Naive B cell (primary cell): ENCODE measurements at places on chromosomes 6 and 20.

- DNase-seq = no peak
Measured at GRCh38 chr20:1939270-1939595, 44.0 kb downstream of the SIRPA start.

- peak; percentile 88 for DNase-seq
Measured at GRCh38 chr20:3173610-3174441, 477 bp upstream of the LZTS3 start.

DNA sequence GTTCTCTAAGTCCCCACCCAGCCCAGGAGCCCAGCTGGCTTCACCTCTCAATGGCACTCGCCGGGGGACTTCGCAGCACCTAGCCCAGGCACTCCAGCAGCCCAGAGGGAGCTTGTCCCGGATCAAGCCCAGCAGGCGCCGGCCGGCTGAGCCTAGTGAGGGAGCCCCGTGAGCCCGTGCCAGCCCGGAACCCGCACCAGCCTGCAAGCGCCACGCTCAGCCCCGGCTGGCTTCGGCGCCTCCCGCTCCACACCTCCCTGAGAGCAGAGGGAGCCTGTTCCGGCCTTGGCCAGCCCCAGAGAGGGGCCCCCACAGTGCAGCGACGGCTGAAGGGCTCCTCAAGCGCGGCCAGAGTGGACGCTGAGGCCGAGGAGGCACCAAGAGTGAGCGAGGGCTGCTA is 27.1 kb upstream of the PPP1R14C start:
- no peak for DNase-seq

GRCh38 chr20:341682-342081 is 5.2 kb upstream of the NRSN2 start:
- DNase-seq = no peak

DNA sequence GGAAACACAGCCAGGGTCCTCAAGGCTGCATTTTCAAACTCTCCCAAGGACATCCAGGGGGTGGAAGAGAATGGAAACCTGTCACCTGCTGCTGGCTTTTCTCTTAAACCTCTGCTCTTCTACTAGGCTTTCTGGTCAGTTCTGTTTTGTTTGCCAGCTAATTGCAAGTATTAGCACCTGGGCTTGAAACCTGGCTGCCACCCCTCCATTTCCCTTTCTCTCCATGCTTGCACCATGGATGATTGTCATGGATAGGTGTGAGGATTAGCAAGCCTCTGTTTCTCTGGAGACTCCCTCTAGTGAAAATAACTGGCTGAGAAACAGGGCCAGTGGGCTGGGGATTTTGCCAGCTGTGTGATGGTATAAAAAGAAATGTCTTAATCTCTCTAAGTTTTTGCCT is 33.0 kb upstream of the GPR6 start:
- no peak for DNase-seq

DNA sequence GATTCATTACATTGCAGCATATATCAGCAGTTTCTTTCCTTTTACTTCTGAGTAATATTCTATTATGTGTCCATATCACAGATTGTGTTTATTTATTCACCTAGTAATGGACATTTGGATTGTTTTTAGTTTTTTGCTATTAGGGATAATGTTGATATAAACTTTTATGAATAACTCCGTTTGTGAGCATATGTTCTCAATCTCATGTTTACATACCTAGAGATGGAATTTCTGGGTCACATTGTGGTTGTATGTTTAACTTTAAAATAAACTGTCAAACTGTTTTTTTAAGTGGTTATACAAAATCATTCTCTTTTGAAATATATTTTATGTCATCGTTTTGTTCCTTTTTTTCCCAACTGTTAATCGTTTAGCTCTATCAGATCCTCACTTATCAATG is 311.6 kb downstream of the MMUT start:
- DNase-seq = no peak

DNA sequence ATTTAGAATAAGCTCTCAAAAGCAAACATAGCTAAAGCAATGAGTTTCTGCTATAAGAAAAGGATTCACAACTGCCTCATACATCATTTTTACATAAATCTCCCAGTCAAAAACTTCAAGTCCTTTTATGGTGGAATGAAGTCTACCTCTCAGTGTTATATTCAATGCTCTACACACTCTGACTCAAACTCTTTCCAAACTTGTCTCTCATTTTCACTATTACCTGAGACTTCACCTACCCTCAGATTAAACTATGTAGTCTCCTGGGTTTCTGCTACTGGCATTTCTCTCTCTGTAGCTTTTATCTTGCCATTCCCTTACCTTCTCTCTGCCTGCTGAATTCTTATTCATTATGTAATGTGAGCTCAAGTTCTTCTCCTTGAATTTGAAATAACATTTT is 11.4 kb downstream of the KIAA0408 start:
- DNase-seq = no peak

GRCh38 chr6:151434369-151434768 is 17.6 kb downstream of the RMND1 start:
- no peak for DNase-seq

- peak; percentile 65 for DNase-seq
Measured at GRCh38 chr6:106510090-106510970, 119.0 kb downstream of the RTN4IP1 start.

GRCh38 chr6:3035397-3035796 is 32.9 kb upstream of the RIPK1 start:
- DNase-seq = no peak

DNA sequence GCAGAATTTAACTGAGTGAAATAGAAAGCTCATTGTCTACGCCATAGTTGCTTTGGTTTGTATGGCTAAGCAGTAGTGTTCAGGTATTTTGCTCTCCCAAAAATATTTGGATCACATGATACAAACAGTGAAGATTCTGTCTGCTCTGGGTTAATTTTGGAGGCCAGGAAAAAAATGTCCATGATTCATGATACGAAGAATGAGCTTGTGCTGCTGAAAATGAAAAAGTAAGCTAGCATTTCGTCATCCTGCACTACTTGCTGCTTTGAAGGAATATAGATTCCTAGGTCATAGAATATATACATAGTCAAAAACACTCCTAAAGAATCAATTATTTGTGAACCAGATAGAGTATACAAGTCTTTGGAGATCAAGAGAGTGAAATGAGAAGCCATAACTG is 8.3 kb downstream of the WRNIP1 start:
- no peak for DNase-seq

DNA sequence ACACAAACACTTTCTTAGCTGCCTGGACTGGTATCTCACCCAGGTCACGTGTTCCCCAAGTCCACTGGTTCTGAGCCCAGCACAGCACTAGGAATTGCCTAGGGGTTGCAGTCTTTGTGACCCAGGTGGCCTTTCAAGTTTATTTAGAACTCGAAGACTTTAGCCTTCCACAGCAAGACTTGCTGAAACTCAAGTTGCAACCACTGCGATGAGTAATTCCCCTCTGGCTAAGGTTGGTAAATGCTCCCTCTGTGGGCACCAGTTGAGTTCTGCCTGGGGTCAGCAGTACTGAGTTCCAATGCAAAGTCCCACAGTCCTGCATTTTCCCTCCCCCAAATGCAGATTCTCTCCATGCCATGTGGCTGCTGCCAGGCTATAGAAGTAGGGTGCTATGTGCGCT is 77.6 kb upstream of the MOCS1 start:
- no peak for DNase-seq

GRCh38 chr20:18377896-18378481 is 88.8 kb downstream of the DZANK1 start:
- no peak for DNase-seq

GRCh38 chr20:17059465-17059864 is 167.4 kb upstream of the PCSK2 start:
- DNase-seq = no peak

- no peak for DNase-seq
Measured at GRCh38 chr6:163904186-163904585, 489.7 kb downstream of the QKI start.

DNA sequence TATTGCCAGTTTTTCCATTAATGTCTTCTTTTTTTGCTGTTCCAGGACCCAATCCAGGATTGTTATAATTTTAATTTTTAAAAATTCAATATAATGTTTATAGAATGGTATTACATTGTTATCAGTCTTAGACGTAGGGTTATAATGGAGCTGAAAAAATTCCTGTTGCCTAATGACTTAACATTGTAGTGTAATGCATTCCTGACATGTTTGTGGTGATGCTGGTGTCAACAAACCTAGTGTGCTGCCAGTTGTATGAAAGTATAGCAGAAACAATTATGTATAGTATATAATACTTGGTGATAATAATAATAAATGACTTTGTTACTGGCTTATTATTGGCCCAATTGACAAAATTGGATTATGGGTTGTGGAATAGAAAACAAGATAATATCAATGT is 30.4 kb downstream of the KIZ start:
- DNase-seq = no peak

- DNase-seq = no peak
Measured at GRCh38 chr6:95294043-95294442, 283.3 kb upstream of the MANEA start.

DNA sequence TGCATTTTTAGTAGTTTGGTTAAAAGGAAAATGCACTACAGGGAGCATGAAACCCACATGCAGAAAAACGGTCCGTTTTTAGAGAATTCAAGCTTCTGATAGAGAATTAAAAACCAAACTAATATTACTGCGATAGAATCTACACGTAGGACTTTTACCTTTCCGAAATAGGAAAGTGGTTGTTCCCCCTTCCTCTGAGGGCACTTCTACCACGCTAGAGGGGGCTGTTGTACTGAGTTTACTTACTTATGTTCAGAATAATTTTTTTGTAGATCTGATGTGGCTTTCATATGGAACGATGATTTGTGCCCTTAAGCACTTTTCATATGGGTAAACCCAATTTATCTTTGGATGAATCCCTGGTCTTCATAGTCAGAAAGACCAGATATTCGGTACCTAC is 264.3 kb upstream of the PLN start:
- DNase-seq = peak; percentile 5

GRCh38 chr6:8705435-8706020 is 270.2 kb upstream of the SLC35B3 start:
- DNase-seq = no peak

GRCh38 chr20:62122654-62123449 is 577 bp downstream of the LSM14B start:
- peak; percentile 58 for DNase-seq

DNA sequence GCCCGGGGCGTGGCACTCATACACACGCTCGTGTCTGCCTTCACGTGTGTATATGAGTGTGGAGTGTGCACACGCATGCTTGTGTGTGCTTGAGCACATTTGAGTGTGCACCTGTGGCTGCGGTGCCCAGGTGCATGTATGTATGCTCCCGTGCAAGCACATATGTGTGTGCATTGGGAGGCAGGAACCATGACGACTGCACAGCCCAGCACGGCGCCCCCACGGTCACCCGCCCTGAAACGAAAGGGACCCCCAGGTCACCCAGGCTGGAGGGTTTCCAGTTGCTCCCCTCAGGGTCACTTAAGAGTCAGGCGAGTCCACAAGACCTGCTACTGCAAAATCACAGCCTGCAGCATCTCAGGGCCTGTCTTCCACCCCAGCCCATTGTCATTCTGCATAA is 94.7 kb downstream of the YTHDF1 start:
- DNase-seq = no peak

GRCh38 chr6:16700202-16700915 is 60.9 kb downstream of the ATXN1 start:
- no peak for DNase-seq

DNA sequence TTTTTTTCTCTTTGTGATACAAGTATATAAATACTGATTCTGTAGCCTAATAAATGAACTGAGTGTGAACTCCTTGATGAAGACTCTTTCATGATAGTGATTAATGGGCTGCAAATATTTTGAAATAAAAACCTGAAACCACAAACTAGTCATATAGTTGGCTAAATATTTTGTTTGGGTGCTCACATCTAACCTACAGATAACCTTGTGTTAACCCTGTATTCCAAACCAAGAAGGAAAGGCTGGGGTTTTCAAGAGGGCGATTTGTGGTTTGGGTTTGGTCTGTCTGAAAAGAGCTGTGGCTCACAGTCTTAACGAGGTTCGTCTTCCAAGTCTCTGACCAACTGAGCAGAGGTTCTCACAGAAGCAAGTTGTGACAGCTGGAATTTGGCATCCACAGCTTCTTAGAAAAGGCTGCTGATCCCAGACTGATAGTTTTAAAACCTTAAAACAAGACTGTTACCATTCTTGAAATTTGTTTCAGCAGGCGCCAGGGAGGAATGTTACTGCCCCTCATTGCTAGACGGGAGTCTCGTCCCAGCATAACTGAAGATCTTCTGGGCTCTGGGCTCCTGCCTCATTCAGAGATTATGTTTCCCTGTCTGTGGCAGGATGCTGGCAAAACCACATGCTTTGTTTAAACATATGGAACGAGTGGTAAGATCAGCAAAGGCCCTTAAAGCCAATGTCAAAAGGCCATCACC is 736.4 kb upstream of the MARCKS start:
- DNase-seq = no peak

GRCh38 chr20:6819599-6819998 is 52.1 kb downstream of the BMP2 start:
- no peak for DNase-seq

DNA sequence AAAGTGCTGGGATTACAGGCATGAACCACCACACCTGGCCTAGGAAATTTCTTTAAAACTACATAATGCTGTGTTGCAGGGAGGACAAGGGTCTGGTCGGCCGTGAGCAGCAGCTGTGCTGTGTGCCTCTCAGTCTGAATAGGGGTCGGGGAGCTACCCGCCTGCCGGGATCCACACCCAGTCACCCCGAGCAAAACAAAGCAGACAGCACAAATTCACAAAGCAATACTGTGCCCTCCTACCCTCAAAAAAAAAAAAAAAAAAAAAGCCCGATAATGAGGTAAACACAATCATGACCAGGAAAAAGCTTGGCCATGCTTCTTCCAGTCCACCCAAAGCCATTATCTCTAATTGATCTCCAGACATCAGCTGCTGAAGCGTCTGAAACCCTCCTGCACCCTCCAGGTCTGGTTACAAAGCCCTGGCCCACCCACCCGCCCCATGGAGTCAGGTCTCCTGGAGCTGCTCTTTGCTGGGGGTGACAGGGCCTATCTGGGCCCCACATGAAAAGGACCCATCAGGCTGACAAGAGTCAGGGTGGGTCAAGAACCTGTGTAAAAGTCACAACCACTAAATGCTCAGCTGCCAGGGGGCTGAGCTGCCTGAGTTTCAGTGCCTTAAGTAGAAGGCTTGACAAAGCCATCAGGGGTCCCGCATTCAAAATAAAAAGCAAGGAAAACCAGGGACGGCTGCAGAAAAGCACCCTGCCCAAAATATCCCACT is 88.2 kb downstream of the NOL4L start:
- DNase-seq = no peak

DNA sequence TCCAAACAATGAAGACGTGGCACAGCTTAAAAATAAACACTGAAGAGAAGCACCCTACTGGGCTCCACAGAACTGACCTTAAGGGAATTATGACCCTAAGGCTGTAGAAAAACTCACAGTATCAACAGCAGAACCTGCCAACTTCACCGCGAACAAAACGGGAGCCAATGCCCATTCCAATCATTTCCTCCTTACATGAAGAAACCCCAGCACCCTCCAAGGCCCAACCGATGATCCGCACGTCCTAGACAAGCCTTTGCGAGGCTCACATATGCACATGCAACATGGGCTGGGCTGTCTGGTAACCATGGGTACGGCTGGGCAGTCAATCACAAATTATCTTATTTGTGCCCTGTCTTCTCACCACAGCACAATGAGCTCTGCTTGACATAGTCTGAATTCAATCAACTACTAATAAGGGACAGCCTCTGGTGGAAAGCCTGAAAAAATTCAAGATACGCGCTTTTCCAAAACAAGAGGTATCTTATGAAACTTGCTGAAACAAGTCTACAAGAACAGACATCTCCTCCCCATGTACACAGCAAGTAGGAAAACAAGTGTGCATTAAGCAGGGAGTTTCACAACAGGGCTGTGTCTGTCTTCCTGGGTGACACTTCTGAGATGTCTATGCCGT is 1.7 kb downstream of the DIDO1 start:
- no peak for DNase-seq

GRCh38 chr6:16803294-16804200 is 42.3 kb upstream of the ATXN1 start:
- no peak for DNase-seq

GRCh38 chr6:38703949-38704590 is 1.1 kb upstream of the GLO1 start:
- no peak for DNase-seq
